ENCODE measurements at places on chromosomes 3 and 15.

- DNase-seq: no peak
These were observed 49.2 kb downstream of the RYK start for GRCh38 chr3:134201201-134202130.

- no peak for DNase-seq
These were observed 204.4 kb downstream of the FAM43A start for GRCh38 chr3:194890091-194890490.

- DNase-seq: no peak
These were observed 227.2 kb downstream of the RSRC1 start for GRCh38 chr3:158337110-158337509.

- DNase-seq: no peak
These were observed 12.4 kb downstream of the NPHP3 start for GRCh38 chr3:132709761-132710160.

- DNase-seq: no peak
These were observed 3.1 kb upstream of the POLR2M start for GRCh38 chr15:57703387-57703786.

GRCh38 chr3:116870379-116870778 lies 160.8 kb downstream of the TUSC7 start:
- DNase-seq: no peak

- DNase-seq: no peak
These were observed 631.0 kb downstream of the SQOR start for GRCh38 chr15:46265664-46266347.

DNA sequence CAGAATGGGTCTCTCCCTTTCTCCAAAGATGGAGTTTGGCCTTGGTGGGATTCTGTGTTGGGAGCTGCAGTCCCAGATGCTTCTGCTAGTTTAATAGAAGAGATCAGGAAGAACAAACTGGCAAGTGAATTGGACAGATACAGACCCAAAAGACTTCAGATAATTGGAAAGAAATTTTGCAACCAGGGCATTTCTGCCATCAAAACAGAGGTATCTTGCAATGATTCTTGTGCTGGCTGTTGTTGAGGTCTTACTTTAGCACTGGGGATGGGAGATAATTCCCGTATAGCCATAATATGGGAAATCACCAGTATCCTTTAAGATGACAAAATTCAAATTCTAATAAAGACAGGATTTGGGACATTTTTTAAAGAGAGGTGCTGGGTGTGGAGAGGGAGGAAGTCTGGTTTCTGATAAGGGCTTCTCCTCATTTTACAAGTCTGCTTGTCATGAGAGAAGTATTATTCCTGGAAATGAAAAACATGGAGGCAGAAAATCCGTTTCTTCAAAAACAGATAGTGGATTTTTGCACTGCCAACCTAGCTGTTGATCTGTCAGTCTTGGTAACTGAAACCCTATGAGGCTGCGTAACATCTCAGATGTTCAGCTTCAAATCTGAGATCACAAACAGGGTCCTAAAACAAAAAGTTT lies 40.1 kb downstream of the FNDC3B start:
- no peak for DNase-seq

- DNase-seq: no peak
These were observed 129.7 kb upstream of the TUSC7 start for GRCh38 chr3:116579840-116580239.

GRCh38 chr3:87694678-87695077 lies 364.1 kb downstream of the CGGBP1 start:
- DNase-seq: no peak

GRCh38 chr3:48058091-48058490 lies 41.9 kb upstream of the MAP4 start:
- no peak for DNase-seq

- DNase-seq: no peak
These were observed 39.0 kb downstream of the IFT57 start for GRCh38 chr3:108183181-108183580.
